Stimulated activated CD4-positive, alpha-beta T cell treated with anti-CD3 and anti-CD28 coated beads, TNF-alpha, amount 100 ng/mL, for 24 hours (primary cell): ENCODE measurements at places on chromosomes 2 and 18.

GRCh38 chr18:8661754-8662559 is 43.4 kb upstream of the MTCL1 start:
- no peak for DNase-seq

GRCh38 chr2:15795426-15795825 is 144.9 kb upstream of the MYCN start:
- DNase-seq = no peak

DNA sequence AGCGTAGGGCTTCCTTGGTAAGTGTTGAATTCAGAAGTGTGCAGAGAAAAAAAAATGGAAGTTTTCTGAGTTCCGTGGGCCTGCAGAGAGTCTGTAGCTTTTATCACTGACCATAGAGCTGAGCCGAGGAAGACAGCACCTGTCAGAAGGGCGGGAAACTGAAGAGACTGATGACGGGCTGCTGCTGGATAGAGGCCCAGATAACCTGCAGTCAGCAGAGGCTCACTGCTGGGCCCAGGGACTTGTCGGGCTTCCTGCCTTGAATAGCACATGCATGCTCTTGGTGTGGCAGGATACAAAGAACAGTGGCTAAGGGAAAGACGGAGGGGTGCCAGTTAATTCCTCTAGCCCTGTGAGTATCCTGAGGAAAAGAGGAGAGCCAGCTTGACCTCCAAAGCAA is 166.4 kb downstream of the MGAT5 start:
- no peak for DNase-seq

DNA sequence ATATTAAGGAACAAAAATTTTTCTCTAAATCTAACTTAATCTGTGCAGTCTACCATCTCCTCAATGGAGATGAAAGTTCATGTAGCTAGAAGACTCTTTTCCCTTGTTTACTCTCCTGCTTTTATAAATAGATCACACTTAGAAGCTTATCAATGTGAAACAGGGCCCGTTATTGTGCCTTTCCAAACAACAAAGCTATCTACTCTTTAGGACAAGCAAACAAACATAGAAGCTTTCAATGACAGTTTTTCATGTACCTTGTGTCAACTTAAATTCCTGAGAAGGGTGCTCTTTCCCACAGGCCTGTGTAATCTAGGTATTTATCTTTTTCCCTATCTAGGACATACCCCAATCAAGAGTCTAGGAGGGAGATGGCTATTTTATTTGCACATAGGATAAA is 247.8 kb upstream of the CWC22 start:
- no peak for DNase-seq

DNA sequence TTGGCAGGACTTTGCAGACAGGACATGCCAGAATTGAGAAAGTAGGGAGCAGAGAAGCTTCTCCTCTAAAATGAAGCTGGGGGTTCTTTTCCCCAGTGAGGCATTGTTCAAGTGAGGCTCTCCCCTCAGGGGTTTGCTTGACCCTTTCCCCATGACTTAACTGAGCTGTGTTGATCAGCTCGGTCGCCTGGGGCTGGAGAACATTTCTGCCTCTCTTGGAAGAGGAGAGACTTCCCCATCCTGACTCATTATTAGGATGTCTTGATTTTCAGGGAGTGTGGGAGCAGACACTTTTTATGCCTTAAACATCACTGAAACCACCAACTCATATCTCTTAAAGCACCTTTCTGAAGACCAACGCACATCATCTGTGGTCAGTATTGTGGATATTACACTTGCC is 27.9 kb upstream of the GLI2 start:
- DNase-seq = no peak

DNA sequence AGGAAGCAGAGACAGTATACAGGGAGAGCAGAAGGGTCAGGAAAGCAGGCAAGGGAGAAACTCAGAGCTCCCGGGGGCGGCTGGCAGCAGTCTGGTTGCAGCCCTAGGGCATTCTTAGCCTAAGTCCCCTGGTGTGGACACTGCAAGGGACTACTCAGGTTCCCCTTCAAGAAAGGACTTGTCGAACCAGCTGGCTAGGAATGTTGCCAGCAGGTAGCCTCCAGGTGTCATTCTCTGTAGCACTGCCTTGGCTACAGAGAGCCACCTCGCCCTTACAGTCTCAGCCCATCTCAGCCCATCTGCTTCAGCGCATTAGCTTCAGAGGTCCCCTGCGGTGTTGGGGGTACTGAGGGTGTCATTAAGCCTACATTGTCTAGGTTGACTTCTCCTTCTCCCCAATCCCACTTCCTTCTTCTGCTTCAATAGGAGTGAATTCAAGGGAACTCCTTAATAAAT is 11.3 kb upstream of the TMSB10 start:
- no peak for DNase-seq

- DNase-seq = no peak
Measured at GRCh38 chr2:38194751-38195150, 118.8 kb upstream of the CYP1B1 start.

- DNase-seq = no peak
Measured at GRCh38 chr2:230678451-230678850, 34.2 kb upstream of the CAB39 start.

GRCh38 chr2:67755156-67755882 is 307.5 kb downstream of the C1D start:
- DNase-seq = no peak

GRCh38 chr18:8503248-8503647 is 106.0 kb upstream of the RAB12 start:
- no peak for DNase-seq

GRCh38 chr2:20188851-20189250 is 36.1 kb downstream of the SDC1 start:
- DNase-seq = no peak
